Adrenal gland (tissue), 19 donors: ENCODE measurements at places on chromosomes 7 and 10. TPM values are rescaled to one million over a fixed set of nuclear protein-coding genes. Genes with fewer than 3 reads are reported as not detected.

GRCh38 chr7:44995555-44996493 is 4.2 kb upstream of the CCM2 start:
- DNase-seq = no peak

- no peak for DNase-seq
Measured at GRCh38 chr10:3357737-3358136, 185.2 kb upstream of the PITRM1 start.

DNA sequence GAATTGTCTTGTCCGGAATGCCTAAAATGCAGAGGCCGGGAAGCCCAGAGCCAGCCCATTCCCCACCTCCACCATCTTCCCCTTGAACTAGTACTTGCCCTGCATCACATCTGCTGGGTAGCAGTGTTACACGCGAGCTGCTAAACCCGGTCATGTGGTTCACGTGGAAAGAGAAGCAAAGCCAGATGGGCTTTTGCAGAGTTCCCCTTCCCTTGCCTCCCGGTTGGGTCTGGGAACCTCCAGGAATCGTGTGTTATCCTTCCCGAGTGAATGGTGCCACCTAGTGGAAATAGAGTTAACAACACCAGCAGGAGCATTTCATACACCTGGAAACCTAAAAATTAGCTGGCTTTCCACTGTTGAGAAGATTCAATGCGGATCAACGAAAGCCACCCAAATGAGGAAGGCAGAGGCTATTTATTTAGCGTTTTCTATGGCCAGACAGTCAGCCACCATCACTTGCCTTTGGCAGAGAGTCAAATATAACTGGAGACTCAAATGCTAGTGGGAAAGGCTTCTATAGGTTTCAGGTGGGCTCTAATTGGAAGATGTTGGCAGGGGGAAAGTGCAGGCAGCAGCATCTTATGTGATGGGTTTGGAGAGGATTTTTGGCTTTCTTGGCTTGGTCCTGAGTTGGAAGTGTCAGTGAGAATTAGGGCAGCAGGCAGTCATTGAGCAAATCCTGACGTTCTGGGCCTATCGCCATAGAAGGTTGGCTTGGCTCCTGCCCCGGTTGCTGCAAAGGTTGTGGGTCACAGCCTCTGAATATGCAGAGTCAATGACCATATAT is 12.9 kb upstream of the DENND2A start:
- DNase-seq = peak; percentile 71

- DNase-seq = no peak
Measured at GRCh38 chr10:4683137-4683536, 142.9 kb upstream of the AKR1E2 start.

GRCh38 chr7:45451342-45452035 is 122.7 kb upstream of the ADCY1 start:
- no peak for DNase-seq

- no peak for DNase-seq
Measured at GRCh38 chr10:6170638-6171037, 32.1 kb upstream of the PFKFB3 start.

GRCh38 chr7:73977619-73978618 is 50.1 kb upstream of the ELN start:
- no peak for DNase-seq

DNA sequence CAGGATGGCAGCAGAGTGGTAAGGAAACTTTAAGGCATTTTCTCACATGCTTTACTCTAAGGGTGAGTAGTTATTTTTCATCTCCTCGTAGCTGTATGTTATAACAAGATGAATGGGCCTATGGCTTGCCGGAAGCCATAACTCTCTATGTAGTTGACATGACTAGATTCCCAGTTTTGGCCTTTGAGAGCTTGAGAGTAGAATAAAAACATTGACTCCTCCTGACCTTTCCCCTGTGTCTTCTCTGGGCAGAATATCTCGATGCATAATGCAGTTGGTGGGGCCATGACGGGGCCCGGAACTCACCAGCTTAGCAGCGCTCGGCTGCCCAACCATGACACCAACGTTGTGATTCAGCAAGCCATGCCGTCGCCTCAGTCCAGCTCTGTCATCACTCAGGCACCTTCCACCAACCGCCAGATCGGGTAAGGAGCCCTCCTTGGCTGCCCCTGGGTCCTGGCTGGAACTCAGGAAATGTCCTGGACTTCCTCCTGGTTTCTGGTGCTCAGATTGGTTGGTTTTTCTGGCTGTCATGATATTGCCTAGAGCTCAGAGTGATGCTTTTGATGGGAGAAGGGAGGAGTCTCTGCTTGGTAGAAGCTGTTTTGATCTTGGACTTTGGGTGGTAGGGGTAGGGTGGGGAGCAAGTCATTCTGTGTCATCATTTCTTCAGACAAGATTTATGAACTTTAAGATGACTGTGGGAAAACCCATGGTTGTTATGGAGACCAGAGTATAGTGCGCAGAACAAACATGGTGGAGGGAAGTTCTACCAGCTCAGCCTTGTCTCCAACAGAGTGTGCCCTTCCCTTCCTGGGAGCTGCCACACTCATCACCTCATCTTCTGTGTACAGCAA is 158.0 kb downstream of the CREB5 start:
- DNase-seq = no peak

The TMEM139 gene
- polyA plus RNA-seq = 3.9 TPM

The AMPH gene
- 1.7 TPM for polyA plus RNA-seq

The SLC18A2 gene
- 7.1 TPM for polyA plus RNA-seq

The MOGAT3 gene
- not detected for polyA plus RNA-seq

The RAPGEF5 gene
- 8.8 TPM for polyA plus RNA-seq

The RRP12 gene
- 27.2 TPM for polyA plus RNA-seq

The RGS10 gene
- polyA plus RNA-seq = 26.0 TPM

The CRYGN gene
- 0.56 TPM for polyA plus RNA-seq
